Inflammatory macrophage treated with lipopolysaccharide for 4 hours (primary cell): ENCODE measurements at places on chromosomes 1 and 21.
A peak's percentile ranks its signal among the peaks of the same experiment; 100 is the strongest.

GRCh38 chr21:45148316-45148990 is 74.1 kb downstream of the ADARB1 start:
- DNase-seq: no peak

DNA sequence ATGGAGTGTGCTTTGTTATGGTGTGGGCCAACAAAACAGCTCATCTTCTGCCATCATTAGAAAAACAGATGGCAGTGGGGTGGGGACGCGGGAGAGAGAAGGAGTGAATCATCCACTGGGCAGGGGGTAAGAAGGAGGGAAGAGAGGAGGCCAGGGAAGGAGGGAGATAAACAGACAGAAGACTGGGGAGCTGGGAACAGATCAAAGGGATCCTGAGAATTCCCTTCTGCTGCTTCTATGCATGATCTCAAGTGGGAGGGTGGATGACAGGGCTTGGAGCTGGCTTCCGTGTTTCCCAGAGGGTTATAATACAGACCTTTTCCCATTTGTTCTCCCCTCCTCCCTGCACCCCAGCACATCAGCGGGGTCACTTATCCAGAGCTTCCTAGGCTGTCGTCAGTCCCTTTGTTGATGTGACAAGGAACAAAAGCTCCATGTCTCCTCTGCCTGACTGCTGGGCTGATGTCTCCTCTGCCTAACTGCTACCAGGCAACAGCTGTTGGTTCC is 338.6 kb downstream of the PAPPA2 start:
- DNase-seq: no peak

DNA sequence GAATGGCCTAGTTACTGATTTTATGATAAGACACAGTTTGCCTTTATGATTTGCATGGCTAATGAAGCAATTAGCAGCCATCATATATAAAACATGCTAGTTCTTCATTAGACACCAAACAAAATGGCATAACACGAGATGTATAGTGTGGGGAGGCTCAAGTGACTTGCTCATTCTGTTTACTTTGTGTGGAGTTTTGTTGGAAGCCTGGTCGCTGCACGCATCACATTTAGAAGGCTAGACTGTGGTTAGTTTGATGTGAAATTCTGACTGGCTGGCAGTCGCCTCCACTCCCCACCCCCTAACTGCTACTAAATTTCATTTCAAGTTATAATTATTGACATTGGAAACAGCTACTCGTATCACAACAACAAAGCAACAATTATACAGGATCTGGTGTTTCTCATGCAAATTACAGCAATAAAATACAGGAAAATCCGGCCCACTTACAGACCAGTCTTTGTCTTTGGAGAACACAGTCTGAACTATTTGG is 356.1 kb downstream of the LMO4 start:
- DNase-seq: no peak

GRCh38 chr1:172758259-172758658 is 99.4 kb downstream of the FASLG start:
- peak; percentile 83 for DNase-seq

GRCh38 chr1:6330410-6330911 is 63.1 kb downstream of the ACOT7 start:
- DNase-seq: no peak

- no peak for DNase-seq
Measured at GRCh38 chr1:98333936-98334335, 327.6 kb upstream of the SNX7 start.

DNA sequence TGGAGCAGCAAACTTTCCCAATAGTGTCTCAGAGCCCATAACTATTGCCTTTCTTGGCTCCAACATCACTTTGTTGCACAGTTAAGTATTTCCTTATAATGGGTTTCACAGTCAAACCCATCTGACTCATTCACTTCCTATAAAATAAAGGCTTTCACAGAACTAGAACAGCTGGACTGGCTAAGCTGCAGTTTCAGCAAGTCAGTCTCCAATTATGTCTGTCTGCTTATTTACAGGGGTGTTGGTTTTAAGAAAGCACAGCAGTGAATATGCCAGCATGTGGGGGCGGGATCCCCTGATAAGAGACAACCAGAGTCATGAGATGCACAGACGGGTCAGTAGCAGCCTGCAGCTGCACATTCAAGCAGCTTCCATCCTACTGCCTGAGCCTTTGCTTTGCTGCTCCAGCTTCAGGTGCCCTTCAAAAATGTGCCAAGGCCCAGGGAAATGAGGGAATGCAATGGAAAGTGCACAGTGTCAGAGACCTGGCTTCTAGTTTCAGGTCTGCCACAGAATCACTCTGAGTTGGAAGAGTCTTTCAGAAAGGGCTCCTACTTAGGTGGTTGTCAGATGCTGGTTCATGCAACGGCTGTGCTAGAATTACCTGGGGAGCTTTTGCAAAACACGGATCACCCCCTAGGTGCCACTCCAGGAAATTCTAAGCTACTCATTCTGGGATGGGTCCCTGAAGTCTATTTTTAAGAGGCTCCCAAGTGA is 24.8 kb downstream of the RNF19B start:
- DNase-seq: peak; percentile 92

- no peak for DNase-seq
Measured at GRCh38 chr1:232428036-232428645, 201.8 kb downstream of the SIPA1L2 start.

DNA sequence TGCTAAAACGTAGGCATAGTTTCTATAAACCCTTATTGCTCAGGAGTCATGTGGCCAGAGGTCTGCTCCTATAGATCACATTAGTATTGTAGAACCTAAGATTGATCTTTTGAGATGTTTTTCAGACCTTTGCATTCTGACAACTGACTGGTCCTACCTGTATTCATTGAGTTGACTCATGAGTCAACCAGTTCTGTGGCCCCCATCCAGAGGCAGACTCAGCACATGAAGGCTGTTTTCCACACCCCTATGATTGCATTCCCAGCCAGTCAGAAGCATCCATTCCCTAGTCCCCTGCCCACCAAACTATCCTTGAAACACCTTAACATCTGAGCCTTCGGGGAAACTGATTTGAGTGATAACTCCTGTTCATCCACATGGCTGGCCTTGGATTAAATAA is 451.7 kb downstream of the SIPA1L2 start:
- DNase-seq: no peak

DNA sequence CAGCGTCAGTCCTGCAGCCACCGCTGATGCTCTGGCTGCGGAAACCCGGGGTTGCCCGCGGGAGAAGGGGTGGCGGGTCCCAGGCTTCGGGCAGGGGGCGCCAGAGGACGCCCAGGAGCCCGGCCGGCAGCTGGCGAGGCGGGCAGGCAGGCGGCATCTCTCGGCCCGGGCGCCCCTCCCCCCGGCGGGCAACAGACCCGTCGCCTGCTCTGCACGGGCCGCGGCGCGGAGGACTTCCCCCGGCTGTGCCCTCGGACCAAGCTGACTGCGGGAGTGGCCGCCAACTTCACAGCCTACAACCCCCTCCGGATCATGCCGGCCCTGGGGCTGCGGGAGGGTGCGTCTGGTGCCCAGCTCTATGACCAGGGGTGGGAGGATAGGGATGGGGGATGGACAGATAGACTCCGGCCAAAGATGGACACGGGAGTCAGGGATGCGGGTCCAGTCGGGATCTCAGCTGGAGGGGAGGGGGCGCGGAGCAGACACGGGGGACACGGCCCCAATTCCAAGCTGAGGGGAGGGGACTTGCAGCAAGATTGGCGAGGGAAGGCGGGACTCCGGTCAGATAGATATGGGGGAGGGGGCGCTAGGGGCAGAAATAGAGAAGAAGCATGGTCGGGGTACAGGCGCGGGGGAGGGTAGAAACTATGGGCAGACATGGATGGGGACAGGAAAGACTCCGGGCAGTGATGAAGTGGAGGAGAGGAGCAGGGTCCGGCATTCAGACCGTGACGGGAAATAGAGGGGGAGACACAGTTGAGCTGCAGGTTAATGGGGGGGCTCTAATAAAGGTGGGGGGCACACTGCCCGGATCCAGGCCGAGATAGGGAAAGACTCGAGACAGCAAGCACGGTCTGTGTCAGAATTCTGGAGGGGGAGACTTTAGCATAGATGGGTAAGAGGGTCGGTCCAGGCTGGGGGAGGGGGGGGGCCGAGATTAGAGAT is 1.1 kb downstream of the ADGRB2 start:
- DNase-seq: peak; percentile 28

- DNase-seq: no peak
Measured at GRCh38 chr1:164608651-164609057, 49.7 kb downstream of the PBX1 start.

DNA sequence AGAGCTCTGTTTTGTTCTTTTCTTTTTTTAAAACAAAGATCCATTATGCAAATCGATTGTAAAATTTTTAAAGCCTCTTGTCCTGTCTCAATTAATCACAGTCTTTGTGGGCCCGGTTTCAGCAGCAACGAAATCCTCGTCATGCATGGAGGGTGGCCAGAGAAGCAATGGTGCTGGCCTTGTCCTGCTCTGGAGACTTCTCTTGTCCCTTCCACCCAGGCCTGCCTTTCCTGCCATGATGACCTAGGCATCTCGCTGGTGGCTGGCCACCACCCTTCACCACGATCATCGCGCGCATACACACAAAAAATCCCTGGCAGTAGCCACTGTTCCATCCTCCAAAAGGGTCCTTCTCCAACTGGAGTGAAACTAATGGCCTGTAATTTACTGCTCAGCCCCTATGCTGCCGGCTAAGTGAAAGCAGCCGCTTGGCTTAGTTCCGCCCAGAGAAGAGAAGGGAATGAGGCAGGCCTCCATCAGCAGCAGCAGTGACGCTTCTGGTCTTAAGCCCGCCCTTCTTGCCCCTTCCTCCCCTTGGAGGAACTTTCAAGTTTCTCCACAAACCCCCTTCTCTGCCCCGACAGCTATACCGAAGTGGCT is 309.5 kb downstream of the NPHP4 start:
- DNase-seq: no peak

DNA sequence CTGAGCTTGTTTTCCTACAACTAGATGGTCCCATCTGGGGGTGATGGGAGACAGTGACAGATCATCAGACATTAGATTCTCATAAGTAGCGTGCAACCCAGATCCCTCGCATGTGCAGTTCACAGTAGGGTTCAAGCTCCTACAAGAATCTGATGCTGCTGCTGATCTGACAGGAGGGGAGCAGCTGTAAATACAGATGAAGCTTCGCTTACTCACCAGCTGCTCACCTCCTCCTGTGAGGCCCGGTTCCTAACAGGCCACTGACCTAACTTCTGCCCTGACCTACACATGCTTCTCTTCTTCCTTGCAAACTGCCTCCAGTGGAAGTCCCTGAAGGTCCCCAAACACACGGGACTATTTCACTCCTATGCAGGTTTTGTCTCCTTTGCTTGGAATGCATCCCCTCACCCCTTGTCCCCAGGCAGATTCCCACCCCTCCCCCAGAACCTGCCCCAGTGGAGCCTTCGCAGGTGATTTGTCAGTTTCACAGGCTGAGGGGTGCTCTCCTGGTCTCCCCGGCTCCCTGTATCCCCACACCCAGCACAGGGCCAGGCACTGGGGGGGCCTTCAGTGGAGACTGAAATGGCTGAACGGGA is 5.7 kb upstream of the ZBTB48 start:
- DNase-seq: no peak

- DNase-seq: peak; percentile 55
Measured at GRCh38 chr21:17775431-17776126, 43.6 kb downstream of the C21orf91 start.

- DNase-seq: peak; percentile 67
Measured at GRCh38 chr1:44217809-44218410, 4.6 kb downstream of the DMAP1 start.

- no peak for DNase-seq
Measured at GRCh38 chr1:8680664-8681650, 136.5 kb downstream of the RERE start.

DNA sequence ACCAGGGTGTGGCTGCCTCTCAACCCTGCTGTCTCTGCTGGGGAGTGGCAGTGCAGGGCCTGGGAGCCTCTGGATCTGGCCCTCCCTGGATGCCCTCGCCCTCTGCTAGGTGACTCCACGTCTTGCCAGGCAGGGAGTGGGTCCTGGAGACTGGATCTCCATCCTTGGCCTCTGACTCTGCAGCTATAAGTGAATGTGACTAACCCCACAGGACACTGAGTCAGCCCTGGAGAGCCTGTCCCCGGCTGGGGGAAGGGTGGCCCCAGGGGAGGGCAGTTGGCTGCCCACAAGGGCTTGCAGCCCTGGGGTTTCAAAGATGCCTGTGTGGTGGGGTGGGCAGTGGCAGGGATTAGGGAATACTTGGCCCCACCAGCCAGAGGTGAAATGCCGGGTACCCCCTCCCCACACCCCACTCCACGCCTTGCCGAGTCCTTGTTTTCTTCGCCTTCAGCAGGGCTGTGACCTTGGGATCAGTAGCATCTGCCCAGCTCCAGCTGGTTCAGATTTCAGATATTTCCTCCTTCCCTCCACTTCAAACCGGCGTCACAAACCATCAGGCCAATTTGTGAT is 1.9 kb upstream of the MYBPH start:
- DNase-seq: peak; percentile 73

- DNase-seq: peak; percentile 88
Measured at GRCh38 chr1:160681066-160681890, 30.3 kb downstream of the CD48 start.

DNA sequence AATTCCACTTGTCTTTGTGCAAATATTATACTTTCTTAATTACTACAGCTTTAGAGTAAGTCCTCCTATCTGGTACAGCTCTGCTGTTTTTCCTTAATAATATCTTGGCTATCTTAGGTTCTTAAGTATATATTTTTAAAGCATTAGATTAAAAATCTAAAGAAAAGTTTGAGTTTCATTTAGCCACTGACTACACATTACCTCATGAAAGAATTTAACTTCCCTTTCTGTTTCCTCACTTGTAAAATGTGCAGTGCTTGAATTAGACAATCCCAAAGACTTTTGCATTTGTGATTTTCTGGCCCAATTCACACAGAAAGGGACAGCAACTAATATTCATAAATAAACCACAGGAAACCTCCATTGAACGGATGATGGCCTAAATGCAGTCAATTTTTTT is 126.4 kb upstream of the SAMSN1 start:
- DNase-seq: peak; percentile 56

DNA sequence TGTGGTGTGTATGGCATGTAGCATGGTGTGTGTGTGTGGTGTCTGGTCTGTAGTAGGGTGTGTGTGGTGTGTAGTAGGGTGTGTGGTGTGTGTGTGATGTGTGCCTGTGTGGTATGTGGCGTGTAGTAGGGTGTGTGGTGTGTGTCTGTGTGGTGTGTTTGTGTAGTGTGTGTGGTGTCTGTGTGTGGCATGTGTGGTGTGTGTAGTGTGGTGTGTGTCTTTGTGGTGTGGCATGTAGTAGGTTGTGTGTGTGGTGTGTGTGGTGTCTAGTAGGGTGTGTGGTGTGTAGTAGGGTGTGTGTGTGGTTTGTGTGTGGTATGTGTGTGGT is 85.5 kb downstream of the SYT2 start:
- DNase-seq: no peak
